ENCODE measurements at places on chromosomes 6 and 20.

- no peak for DNase-seq
Observed at GRCh38 chr20:38905375-38905774, 20.8 kb upstream of the FAM83D start.

DNA sequence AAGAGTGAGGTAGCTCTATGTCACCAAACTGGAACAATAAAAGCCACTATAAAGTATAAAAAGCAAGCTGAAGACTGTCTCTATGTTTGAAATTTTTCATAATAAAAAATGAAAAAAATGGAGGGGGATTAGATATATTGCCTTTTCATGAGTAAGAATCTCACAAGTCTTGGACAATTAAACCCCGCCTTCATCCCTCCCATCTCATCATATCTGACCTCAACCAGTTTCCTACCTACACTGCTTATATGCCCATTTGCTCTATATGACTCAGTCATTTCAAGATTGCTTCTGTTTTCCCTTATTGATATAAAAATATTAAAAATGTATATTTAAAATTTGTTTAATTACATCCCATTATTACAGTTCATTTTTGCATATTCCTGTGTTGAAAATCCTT lies 2.9 kb upstream of the TRIM39 start:
- no peak for DNase-seq

- DNase-seq = no peak
Observed at GRCh38 chr20:25226433-25227316, 21.2 kb upstream of the PYGB start.

- DNase-seq = no peak
Observed at GRCh38 chr20:62069741-62070216, 4.1 kb upstream of the TAF4 start.

GRCh38 chr6:151349651-151350270 lies 41.6 kb downstream of the ZBTB2 start:
- DNase-seq = no peak

DNA sequence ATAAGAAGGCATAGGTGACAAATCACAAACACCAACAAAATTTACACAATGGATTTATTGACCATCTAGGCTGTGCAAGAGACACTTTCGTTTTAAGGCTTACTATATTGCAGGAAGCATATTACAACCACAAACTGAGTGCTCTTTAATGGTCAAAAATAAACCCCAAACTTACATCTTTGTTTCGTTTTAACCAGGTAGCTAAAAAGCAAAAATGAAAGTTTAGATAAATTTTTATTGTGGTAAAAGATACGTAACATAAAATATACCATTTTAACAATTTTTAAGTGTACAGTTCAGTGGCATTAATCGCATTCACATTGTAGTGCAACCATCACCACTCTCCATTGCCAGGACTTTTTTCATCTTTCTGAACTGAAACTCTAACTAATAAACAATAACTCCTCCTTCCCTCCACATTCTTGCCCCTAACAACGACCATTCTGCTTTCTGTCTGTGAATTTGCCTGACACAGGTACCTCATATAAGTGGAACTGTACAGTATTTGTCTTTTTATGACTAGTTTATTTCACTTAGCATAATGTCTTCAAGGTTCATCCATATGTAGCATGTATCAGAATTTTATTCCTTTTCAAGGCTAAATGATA lies 32.3 kb upstream of the DUSP22 start:
- DNase-seq = no peak

GRCh38 chr6:159097256-159097655 lies 52.5 kb upstream of the TAGAP start:
- no peak for DNase-seq

GRCh38 chr20:48750941-48751635 lies 76.7 kb downstream of the PREX1 start:
- no peak for DNase-seq

DNA sequence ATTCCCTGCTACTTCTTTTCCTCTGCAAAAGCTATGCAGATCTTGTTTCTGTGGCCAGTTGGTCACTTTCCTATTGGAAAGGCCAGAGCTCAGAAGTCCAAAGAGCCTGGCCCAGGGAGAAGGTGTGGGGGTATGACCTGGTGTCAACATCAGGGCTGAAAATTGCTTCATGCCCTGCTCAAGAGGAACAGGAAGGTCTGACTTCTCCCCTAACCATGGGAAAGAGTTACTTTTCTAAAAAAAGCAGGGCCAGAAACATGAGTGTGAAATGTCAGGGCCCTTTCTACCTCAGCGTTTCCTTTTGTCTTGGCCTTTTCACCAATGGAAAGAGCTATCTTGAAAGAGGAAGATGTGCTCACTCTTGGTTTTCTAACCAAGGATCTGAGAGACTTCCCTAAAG lies 117.4 kb downstream of the MAFB start:
- no peak for DNase-seq

- no peak for DNase-seq
Observed at GRCh38 chr6:69880601-69881000, 14.2 kb downstream of the COL19A1 start.

GRCh38 chr20:58571356-58571692 lies 56.1 kb upstream of the APCDD1L start:
- no peak for DNase-seq

GRCh38 chr20:25038103-25038410 lies 19.9 kb downstream of the ACSS1 start:
- no peak for DNase-seq

- no peak for DNase-seq
Observed at GRCh38 chr6:119037941-119038623, 40.4 kb downstream of the FAM184A start.

DNA sequence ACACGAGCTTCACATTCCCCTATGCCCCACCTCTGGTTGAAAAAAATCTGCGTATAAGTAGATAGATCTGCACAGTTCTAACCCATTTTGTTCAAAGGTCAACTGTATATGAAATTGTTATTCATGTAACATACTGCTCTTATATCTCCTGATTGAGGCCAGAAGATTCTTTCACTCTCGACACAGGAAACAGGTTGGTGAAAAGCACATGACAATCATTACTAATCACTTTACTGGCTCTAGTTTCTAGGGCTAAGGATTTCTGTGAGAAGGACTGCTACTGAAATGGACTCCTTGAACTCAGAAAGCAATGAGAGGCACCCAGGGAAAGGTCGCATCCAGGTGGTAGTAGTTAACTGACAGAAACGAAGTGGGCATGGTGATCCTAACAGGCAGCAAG lies 21.7 kb downstream of the PDSS2 start:
- DNase-seq = no peak

DNA sequence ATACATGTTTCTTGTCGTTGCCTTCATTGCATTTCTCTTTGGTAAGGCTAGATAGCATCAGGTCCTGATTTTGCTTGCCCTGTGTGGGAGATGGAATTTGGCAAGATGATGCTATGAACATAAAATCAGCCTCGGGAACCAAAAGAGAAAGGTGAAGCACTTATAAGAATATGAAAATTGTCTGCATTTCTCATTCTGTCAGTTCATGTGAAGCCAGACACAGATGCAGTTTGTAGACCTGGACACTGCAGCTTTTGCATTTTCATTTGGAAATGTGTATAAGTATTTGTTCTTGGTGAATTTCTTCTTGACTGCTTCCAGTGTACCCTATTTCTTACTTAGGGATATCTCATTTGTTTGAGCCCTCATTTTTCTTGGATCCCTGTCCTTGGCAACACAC lies 1.3 kb downstream of the YWHAB start:
- no peak for DNase-seq

- no peak for DNase-seq
Observed at GRCh38 chr6:43361269-43361668, 8.2 kb downstream of the ZNF318 start.

DNA sequence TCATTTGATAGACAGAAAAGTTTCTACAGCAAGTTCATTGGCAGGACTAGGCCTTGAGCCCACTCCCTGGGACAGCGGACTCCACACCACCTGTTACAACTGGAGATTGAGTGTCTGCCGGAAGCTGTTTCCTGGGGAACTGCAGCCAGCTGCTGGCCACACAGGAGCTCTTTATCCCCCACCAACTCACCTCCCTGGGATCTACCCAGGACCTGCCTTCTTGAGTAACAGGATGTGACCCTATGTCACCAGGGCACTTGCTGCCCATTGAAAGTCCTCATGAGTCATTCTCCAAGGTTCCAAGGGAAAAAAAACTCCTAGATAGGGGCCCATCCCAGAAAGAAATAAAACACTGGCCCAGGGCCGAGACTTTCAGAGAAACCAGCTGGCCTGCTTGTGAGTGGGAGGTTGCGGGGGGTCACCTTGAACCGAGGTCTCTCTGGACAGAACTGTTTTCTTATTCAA lies 37.4 kb upstream of the SLC9A8 start:
- DNase-seq = peak; percentile 30

GRCh38 chr6:81766482-81767069 lies 14.1 kb upstream of the TENT5A start:
- DNase-seq = peak; percentile 20

GRCh38 chr6:11164717-11165646 lies 53.5 kb upstream of the ERVFRD-1 start:
- DNase-seq = no peak

GRCh38 chr6:26597821-26598220 lies 1.1 kb downstream of the ABT1 start:
- no peak for DNase-seq

DNA sequence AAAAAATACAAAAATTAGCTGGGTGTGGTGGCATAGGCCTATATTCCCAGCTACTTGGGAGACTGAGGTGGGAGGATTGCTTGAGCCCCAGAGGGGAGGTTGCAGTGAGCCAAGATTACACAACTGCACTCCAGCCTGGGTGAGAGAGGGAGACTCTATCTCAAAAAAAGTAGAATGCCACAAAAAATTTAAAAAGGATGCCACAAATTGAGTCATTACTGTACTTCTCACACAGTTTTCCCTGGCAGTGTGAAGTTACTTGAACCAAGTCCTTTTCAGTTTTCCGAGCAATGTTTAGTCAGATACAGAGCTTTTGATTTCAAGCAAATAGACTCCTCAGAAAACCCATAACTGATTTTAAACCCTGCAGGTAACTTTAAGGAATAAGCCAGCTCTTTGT lies 53.3 kb downstream of the TNFRSF21 start:
- no peak for DNase-seq

DNA sequence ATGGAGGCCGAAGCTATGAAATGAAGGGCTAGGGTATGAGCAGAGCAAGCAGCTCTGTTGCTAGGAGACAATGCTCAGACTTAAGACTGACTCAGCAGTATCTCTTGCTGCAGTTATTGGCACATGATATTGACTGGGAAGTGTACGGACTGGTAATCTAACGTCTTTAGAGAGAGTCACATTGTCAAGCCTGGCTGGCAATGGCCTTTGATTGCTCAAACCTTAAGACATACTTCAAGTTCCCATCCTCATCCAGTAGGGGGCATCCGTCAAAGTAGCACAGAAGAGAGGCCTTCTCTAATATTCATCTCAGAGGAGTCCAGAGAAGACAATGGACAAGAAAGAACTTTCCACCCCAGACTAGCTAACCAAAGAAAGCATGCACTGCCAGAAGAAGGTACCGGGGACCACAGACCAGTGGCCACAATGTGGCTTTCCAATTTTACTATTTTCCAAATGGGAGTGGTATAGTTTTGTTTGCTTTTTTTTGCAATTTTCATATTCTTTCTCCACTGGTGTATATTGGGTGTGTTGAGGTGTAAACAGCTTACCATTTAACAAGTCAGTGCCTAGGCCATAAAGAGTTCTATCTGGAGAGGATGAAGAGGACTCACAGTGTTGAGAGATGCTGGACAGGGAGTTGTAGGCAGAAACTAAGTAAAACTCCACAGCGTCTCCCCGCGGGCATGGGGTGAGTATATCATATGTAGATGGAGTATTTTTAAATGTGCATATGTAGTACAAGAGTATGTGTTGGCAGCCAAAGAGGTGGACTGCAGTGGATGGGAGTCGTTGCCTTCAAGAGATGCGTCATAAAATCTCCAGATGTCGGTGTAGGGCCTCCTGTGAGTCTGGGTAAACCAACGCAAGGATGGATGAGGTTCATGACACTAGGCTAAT lies 36.7 kb downstream of the LRFN2 start:
- DNase-seq = no peak

- DNase-seq = no peak
Observed at GRCh38 chr6:147156218-147156617, 48.0 kb upstream of the STXBP5 start.

DNA sequence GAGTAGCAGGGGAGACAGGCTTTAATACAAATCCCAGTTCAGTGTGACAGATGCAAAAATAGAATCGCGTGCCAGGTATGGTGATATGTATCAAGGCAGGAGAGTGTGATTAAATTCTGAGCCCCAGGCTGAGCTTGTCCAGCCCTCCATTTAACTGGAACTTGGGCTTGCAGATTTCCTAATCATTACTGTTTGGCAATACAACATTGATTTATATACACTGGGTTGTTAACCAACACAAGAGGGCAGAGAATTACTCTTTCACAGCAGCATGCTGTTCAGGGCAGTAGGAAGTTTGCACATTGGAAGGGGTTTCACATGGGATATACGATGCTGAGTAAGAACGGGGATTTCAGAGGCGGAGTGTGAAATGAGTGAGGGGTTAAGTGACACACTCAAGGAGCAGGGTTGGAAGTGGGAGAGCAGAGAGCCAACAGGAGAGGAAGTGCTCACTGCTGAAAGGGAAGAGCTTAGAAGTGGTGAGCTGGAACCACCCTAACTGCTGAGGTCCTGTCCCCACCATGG lies 70.8 kb upstream of the ATXN1 start:
- DNase-seq = no peak

DNA sequence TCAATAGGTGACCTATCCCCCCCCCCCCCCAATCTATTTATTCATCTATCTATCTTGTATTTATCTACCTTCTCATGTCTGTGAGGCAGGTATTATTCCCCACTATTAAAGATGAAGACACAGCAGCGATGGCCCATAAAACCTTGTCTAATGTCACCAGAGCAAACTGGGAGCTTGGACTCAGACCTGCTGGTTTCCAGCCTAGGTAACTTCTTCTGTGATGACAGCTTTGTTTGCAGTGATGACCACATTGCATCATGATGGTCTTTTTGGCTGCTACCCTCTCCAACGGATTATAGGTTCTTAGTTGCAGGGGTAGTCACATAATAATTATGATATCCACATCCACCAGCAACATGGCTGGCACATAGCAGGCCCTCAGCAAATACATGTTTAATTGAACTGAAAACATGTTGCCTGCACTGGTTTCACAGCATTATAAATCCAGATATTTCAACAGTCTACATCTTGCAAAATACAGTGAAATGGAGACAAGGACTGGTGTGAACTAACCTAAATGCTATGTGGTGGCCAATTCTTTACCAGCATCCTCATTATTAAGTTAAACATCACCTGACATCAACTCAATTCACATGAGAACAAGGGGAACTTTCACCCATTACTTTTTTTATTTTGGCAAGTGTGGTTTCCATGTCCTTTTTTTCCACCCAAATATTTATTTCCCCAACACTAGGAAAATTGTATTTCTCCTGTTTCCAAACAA lies 712.5 kb upstream of the NRSN1 start:
- DNase-seq = no peak

- DNase-seq = no peak
Observed at GRCh38 chr6:116313101-116313776, 33.5 kb upstream of the TSPYL1 start.

DNA sequence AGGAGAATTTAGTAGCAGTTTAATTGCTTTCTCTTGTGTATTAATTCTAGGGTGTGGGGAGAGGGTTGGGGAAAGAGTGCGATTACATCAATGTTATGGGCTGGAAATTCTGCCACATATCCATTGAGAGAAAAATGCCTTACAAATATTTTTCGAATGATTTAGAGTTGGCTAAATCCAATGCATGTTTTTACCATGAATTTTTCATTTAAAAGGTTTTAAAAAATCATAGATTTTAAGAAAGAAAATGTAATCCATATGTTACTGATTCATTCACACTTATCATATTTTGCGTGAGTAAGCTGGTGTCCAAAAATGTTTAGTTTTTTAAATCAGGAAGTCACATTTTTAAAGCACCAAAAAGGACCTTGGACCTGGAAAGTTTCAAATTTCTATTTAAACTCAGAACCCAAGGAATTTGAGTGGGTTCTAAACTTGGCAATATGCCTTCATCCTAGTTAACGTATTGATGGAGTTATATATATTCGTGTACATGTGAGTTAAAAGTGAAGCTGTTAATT lies 627.4 kb upstream of the CITED2 start:
- no peak for DNase-seq
